ENCODE measurements at places on chromosomes 13 and 19.

- DNase-seq = no peak
Observed at GRCh38 chr19:5101871-5102270, 133.0 kb downstream of the KDM4B start.

DNA sequence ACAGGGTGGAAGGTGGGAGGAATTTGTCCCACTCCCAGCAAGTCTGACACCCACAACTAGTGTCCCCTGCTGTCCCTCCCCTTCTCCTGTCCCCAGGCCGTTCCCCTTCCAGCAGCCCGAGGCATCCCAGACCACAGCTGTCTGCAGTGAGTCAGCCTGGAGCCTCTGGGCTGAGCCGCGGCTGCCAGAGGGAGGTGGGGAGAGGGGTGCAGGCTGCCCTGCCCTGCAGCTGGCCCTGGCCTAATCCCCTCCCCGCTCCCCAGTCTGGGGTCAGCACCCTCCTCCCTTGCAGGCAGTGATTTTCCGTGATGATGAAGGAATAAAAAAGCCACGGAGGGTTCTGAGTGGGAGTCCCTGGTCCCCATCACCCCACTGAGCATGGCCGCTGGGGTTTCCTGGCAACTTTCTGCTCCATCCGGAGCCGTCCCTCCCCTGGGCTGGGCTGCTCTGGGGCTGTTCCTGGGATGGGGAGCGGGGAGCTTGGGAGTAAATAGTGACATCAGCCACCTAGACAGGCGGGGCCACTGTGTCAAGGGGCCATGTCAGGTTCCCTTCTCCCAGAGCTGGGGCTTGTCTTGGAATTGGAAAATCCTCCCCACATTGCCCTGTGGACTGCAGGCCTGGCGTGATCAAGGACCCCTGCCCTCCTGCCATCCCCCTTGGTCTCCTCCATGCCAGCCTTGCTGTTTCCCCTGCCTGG, 16.8 kb downstream of the SPC24 start:
- DNase-seq = no peak

- DNase-seq = no peak
Observed at GRCh38 chr13:40505196-40505595, 161.2 kb downstream of the FOXO1 start.

GRCh38 chr19:14248578-14249011, 42.6 kb upstream of the ADGRL1 start:
- DNase-seq = peak; percentile 78

DNA sequence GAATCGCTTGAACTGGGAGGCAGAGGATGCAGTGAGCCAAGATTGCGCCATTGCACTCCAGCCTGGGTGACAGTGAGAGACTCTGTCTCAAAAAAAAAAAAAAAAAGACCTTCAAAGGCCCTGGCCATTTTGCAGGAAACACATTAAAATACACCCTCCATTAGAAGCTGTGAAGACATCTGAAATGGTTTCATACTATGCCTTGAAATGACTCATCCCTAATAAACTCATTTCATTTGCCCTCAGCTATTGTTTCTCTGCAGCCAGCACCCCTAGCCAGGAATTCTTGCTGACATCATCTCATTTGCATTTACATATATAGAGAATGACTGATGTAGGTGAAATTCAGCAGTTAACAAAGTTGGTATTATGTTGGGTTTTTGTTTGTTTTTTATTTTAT, 8.7 kb downstream of the EML2 start:
- no peak for DNase-seq

DNA sequence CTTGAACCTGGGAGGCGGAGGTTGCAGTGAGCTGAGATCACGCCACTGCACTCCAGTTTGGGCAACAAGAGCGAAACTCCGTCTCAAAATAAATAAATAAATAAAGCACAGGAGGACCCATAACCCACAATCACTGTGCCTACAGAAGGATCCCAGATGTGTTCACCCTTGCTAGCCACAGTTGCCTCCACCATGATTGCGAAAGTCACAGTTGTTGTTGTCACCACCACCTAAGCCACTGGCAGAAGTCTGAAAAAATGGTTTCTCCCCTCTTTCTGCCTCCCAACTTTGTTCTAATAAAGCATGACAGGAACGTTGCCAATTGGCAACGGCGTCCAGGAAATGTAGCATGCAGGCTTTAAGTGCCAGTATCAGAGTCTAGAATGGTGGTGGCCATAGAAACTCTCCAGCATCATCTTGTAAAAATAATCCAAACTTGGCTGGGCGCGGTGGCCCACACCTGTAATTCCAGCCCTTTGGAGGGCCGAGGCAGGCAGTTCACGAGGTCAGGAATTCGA, 2.2 kb upstream of the EPS15L1 start:
- no peak for DNase-seq
